ENCODE measurements at places on chromosomes 3 and 15.

GRCh38 chr15:101479342-101479845, 10.1 kb downstream of the PCSK6 start:
- DNase-seq = no peak

DNA sequence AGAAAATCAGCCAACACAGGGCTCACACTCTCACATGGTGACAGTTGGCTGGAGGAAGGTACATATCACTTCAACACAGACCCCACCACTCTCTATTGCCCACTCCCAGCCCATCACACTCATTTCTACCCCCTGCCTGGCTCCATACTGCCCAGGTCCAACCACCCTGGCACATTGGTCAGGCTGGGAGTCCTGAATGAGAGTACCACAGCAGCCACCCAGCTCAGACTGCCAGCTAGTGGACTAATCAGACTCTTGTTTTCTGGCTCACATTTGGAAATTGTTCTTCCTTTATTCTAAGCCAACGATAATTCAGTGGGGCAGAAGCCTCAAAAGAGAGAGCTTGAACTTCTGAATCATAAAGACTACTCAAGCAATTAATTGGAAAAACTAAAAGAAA, 20.0 kb downstream of the MRPL46 start:
- DNase-seq = no peak

- DNase-seq = no peak
These were observed 477.1 kb upstream of the KCNMB2 start for GRCh38 chr3:178059119-178059518.

GRCh38 chr15:74297887-74298286, 61.8 kb downstream of the CCDC33 start:
- DNase-seq = no peak

GRCh38 chr3:184395320-184395660, 15.4 kb downstream of the CHRD start:
- no peak for DNase-seq

DNA sequence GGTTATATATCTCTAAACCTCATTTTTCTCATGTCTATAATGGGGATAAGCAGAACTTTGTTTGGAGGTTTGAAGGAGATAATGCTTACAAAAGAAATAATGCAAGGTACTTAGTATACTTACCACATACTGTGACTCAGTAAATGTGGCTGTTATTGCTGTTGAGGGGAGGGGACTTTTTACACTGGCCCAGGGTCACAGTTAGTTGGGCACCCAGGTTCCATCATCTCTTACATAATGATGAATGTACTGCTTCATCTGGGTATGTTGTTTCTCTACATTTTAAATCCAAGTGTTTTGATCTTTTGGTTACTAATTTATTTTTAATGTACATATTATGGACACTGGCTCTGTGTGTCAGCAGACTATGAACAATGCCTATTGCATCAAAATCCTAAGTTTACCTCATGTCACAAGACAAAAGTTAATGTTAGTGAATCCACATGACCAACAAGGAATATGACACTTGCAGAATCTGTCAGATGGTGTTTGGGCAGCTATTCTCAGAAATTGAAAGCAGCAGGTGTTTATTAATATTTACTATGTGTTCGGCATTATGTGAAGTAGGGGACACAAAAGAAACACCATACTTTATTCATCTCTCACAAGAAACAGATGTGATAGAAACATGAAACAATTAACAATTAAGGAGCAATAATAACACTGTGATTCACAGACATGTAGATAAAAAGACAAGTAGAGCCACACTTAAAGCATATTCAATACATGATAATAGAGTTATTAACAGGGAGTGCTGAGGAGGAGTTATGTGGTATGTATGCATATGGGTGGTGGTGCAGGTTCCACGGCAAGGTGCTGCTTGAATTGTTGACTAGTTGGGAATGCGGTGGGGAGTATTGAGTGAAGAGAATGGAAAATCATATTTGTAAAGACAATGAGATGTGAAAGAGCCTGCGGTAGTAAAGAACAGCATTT, 109.7 kb downstream of the GALK2 start:
- no peak for DNase-seq

GRCh38 chr3:14485981-14486380, 54.2 kb downstream of the GRIP2 start:
- no peak for DNase-seq

DNA sequence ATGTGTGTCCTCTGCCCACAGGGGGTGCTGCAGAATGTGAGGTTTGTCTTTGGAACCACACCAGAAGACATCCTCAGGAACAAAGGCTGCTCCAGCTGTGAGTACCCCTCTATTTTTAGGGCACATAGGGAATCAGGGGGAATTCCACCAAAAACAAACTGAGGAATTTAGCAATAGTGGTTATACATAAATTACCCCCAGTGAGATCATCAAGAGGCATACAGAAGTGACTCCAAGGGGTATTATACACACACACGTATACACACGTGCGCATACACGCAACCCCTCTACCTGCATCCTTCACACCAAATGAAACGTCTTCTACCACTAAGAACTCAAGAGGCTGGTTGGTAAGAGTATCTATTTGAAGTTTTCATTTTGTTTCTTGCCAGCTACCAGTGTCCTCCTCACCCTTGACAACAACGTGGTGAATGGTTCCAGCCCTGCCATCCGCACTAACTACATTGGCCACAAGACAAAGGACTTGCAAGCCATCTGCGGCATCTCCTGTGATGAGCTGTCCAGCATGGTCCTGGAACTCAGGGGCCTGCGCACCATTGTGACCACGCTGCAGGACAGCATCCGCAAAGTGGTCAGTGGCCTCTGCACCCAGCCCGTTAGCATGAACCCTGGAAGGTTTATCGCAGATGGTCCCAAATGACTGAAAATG, 2.9 kb downstream of the THBS1 start:
- peak; percentile 10 for DNase-seq

DNA sequence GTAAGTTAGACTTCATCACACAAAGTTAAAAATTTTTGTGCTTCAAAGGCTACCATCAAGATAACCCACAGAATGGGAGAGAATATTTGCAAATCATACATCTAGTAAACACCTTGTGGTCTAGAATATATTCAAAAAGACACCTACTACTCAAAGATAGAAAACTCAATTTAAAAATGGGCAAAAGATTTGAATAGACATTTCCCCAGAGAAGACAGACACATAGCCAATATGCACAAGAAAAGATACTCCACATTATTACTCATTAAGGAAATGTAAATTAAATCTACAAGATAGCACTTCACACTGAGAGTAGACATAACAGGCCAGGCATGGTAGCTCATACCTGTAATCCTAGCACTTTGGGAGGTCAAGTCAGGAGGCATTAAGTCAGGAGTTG, 87.8 kb upstream of the MANF start:
- DNase-seq = no peak

DNA sequence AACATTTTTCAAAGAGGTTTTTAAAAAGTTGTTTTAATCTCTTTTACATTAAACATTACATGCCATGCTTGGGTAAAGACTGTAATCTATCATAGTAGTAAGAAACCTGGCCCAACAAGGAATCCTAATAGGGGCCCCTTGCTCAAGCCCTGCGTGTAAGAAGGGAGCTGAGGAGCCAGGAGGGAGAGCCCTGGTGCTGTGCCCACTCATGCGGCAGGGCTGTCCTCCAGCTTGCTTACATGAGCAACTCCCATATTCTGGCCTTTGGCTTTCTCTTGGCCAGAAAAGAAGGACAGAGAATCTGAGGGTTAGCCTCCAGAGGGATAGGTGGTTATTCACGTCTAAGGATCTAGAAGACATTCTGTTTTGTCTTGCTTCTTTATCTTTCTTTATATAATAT, 49.8 kb downstream of the KBTBD12 start:
- no peak for DNase-seq

DNA sequence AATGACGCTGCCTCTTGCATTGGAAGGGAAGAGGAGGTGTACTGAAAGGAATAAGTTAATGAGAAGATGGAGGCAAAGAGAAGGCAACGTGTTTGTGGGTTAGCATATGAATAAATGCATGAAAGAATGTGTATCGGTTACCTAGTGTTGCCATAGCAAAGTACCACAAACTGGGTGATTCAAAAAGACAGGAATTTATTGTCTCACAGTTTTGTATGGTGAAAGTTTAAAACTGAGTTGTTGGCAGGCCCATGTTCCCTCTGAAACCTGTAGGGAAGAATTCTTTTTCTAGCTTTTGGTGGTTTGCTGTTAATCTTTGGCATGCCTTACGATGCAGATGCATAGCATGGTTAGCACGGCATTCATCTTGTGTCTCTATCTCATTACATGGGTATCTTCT, 729.9 kb downstream of the MECOM start:
- DNase-seq = no peak

GRCh38 chr15:31357148-31357547, 30.5 kb downstream of the KLF13 start:
- DNase-seq = no peak

GRCh38 chr3:29757054-29757777, 476.3 kb downstream of the RBMS3 start:
- DNase-seq = no peak

GRCh38 chr3:180252683-180253082, 215.9 kb upstream of the PEX5L start:
- no peak for DNase-seq

- DNase-seq = no peak
These were observed 3.0 kb downstream of the BBX start for GRCh38 chr3:107525644-107526305.

GRCh38 chr3:158912621-158913020, 110.8 kb downstream of the MFSD1 start:
- no peak for DNase-seq

GRCh38 chr3:36606871-36607765, 157.2 kb downstream of the DCLK3 start:
- no peak for DNase-seq

GRCh38 chr3:196988241-196989029, 19.8 kb upstream of the PIGZ start:
- DNase-seq = no peak
